Activated CD8-positive, alpha-beta T cell treated with anti-CD3 and anti-CD28 coated beads, Interleukin-2, amount 10 ng/mL, durations not matched to agents 7 days and 5 days (primary cell): ENCODE measurements at places on chromosomes 2 and 18.
A peak's percentile ranks its signal among the peaks of the same experiment; 100 is the strongest.

GRCh38 chr2:127401757-127402695, 14.3 kb upstream of the MAP3K2 start:
- no peaks in the 10 kb centered on the region for H3K36me3 ChIP-seq
- no peak overlapping the region for H3K4me3 ChIP-seq
- peaks cover 7% of the 10 kb centered on the region for H3K27me3 ChIP-seq
- H3K4me1 ChIP-seq, result peaks cover 13% of the 10 kb centered on the region
- DNase-seq, result no peak
- no peak overlapping the region for H3K27ac ChIP-seq

- peak; percentile 50 for DNase-seq
- H3K27ac ChIP-seq, result peak overlapping the region; percentile 88
- no peaks in the 10 kb centered on the region for H3K27me3 ChIP-seq
- H3K4me1 ChIP-seq, result peaks cover 55% of the 10 kb centered on the region
- peak overlapping the region; percentile 54 for H3K4me3 ChIP-seq
Measured at GRCh38 chr2:102367331-102367971, 11.9 kb downstream of the IL18R1 start.

GRCh38 chr2:30694286-30695055, 112.8 kb downstream of the CAPN13 start:
- no peaks in the 10 kb centered on the region for H3K36me3 ChIP-seq
- H3K4me3 ChIP-seq, result no peak overlapping the region
- H3K27ac ChIP-seq, result no peak overlapping the region
- peak; percentile 4 for DNase-seq
- H3K4me1 ChIP-seq, result no peaks in the 10 kb centered on the region
- peaks cover 2% of the 10 kb centered on the region for H3K27me3 ChIP-seq

- H3K36me3 ChIP-seq, result no peaks in the 10 kb centered on the region
Measured at GRCh38 chr18:600107-600506, 3.3 kb downstream of the CLUL1 start.

DNA sequence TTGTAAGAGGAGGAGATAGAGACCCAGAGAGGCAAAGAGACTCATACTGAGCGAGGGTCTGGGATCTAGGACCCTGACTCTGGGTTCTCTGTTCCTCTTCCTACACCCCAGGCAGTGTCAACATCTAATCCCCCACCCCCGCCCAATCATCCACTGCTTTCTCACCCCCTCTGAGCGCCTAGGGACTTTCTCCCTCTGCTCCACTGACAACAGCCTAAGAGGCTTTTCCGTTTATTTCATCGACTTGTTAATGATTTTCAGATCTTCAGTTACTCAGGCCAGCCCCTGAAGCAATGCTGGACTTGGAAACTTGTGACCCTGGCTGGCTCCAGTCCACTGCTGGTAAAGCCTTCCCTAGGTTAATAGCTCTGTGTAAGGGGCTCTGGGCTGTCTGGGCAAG, 65.1 kb downstream of the TFCP2L1 start:
- peaks cover 3% of the 10 kb centered on the region for H3K27me3 ChIP-seq
- no peaks in the 10 kb centered on the region for H3K36me3 ChIP-seq
- no peak for DNase-seq
- H3K4me3 ChIP-seq, result no peak overlapping the region

DNA sequence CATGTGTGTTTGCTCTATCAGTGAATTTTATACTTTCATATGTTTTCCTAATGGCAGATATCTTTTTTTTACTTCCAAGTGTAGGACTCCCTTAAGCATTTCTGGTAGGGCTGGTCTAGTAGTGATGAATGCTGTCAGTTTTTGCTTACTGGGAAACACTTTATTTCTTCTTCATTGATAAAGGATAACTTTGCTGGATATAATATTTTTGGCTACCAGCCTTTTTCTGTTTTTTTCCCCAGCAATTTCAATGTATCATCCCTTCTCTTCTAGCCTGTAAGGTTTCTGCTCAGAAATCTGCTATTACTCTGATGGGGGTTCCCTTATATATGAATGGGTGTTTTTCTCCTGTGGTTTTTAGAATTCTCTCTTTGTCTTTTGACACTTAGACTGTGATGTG, 980.6 kb upstream of the PIK3C3 start:
- no peaks in the 10 kb centered on the region for H3K4me1 ChIP-seq
- H3K27me3 ChIP-seq, result no peaks in the 10 kb centered on the region
- no peak overlapping the region for H3K27ac ChIP-seq
- no peak for DNase-seq
- no peaks in the 10 kb centered on the region for H3K36me3 ChIP-seq
- H3K4me3 ChIP-seq, result no peak overlapping the region

GRCh38 chr2:131035826-131036231, 57.4 kb downstream of the FAM168B start:
- no peak overlapping the region for H3K4me3 ChIP-seq
- peaks cover 29% of the 10 kb centered on the region for H3K27me3 ChIP-seq
- H3K27ac ChIP-seq, result no peak overlapping the region
- peaks cover 7% of the 10 kb centered on the region for H3K36me3 ChIP-seq

DNA sequence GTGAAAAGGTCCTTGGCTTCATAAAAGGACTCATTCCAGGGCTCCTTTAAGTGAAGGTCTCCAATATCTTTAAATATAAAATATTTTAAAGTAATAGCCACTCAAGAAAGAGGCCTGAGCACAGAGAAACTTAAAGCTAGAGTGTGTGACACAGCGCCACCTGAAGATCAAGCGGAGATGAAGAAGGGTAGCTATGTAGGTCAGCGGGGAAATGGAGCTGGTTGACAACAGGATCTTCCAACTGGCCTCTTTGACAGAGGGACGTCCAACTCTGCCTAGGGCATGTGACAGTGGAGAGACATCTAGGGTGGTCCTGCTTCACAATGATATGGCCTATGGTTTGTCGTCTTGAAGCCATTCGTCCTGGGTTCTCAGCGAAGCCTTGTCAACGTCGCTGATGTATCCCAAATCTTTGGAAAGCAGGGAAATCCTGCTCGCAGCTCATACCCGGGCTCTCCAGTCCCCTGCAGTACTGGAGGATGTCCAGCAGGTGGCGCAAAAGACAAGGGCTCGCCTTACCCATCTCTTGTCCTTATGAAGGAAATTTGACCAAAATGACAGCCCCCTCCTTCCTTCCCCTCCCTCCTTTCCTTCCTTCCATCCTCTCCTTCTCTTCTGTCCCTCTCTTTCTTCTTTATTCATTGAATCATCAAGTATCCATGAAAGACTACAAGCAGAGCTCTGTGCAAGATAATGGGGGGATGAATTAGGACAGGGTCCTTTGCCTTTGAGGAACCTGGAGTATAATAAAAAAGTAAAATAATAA, 59.6 kb downstream of the LONRF2 start:
- no peak overlapping the region for H3K4me3 ChIP-seq
- no peaks in the 10 kb centered on the region for H3K36me3 ChIP-seq
- no peaks in the 10 kb centered on the region for H3K27me3 ChIP-seq
- peaks cover 2% of the 10 kb centered on the region for H3K4me1 ChIP-seq
- peak; percentile 72 for DNase-seq

- no peaks in the 10 kb centered on the region for H3K27me3 ChIP-seq
- H3K4me3 ChIP-seq, result no peak overlapping the region
- H3K4me1 ChIP-seq, result peaks cover 2% of the 10 kb centered on the region
- DNase-seq, result no peak
Measured at GRCh38 chr2:190812506-190813294, 67.9 kb upstream of the GLS start.

GRCh38 chr18:54233228-54233625, 8.8 kb upstream of the MBD2 start:
- H3K36me3 ChIP-seq, result no peaks in the 10 kb centered on the region
- H3K27ac ChIP-seq, result no peak overlapping the region
- peaks cover 17% of the 10 kb centered on the region for H3K27me3 ChIP-seq
- no peak overlapping the region for H3K4me3 ChIP-seq

DNA sequence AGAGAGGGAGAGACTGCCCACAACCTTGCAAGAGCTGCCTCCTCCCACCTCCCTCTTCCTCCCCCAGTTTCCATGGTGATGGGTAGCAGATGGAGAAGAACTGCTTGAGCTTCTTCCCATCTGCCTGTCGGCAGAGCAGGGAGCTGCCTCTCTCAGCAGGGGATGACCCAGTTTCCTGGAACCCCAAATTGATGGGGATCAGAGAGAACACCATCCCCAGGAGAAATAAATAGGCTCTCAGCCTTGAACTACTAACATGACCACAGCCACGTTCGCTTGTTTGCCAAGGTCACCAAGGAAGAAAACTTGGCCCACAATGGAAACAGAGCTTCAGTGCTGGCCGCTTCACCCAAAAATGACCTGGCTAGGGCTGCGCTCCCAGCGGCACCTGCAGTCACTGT, 82.2 kb downstream of the ADD2 start:
- no peaks in the 10 kb centered on the region for H3K27me3 ChIP-seq
- no peak overlapping the region for H3K4me3 ChIP-seq
- DNase-seq, result no peak
- H3K36me3 ChIP-seq, result no peaks in the 10 kb centered on the region
- no peak overlapping the region for H3K27ac ChIP-seq

DNA sequence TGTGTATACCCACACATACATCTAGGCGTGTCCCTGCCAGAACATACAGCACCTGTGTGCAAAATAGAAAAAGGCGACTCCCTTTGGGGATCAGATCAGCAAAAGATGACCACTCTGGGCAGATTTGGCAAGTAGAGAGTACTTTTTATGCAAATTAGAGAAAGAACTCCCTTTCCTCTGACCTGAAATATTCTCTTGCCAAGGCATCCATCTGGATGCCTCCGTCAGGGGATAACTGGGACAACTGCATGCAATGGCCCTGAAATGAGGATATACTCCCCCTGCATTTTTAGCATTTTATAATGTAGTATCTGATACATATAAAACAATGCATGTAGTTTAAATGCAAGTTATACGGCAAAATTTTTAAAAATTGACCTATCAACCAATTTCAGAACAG, 247.7 kb downstream of the ICOS start:
- peaks cover 12% of the 10 kb centered on the region for H3K4me1 ChIP-seq
- H3K4me3 ChIP-seq, result no peak overlapping the region
- H3K36me3 ChIP-seq, result no peaks in the 10 kb centered on the region
- no peak for DNase-seq

DNA sequence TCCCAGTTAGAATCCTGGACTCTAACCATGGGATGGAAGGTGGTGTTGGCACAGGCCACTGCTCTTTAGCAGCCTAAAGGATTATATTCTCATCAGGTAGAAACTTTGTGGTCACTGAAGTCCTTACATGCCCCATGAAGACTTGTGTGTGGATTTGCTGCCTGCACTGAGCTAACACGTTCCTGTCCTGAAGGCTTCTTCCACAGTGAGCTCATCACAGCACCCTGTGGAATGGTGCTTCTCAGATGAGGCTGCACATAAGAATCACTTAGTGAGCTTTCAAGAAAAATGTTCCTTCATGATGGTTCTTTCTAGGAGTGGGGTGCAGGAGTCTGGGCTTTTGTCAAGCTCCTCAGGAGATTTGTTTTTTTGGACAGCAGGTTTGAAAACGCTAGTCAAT, 26.8 kb downstream of the STAMBP start:
- no peak overlapping the region for H3K27ac ChIP-seq
- no peak for DNase-seq
- H3K4me1 ChIP-seq, result peaks cover 3% of the 10 kb centered on the region
- H3K36me3 ChIP-seq, result peaks cover 45% of the 10 kb centered on the region

DNA sequence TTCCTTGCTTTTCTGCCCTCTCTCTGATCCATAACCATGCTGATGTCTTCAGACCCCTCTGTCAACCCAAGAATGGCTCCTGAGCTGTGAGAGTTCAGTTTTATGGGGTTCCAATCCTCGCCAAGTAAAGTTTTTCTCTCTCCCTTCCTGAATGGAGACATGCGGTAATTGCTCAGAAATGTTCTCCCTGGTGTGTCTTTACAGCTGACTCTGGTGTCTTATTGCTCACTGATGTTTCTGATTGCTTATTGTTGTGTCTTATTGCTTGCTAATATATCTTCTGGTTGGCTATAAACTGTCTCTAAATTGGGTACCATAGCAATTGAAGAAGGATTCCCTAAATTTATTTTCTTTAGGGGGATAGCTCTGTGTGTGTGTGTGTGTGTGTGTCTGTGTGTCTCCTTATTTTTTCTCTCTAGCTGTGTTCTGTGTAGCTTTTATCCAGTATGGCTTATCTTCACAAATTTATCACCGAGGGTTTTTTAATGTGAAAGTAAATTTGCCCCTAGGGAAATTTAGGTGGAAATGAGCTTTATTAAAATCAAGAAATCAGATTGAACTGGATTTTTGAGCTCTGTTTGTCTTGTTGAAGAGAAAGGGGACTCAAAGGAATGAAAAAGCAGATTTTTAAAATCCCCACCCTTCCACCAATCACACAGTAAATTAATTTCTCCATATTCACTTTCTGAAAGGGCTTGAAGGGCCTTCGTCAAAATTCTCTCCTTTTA, 19.5 kb downstream of the MGAT5 start:
- H3K36me3 ChIP-seq, result peaks cover 56% of the 10 kb centered on the region
- H3K4me1 ChIP-seq, result peaks cover 36% of the 10 kb centered on the region
- no peak overlapping the region for H3K4me3 ChIP-seq
- no peak for DNase-seq
- no peaks in the 10 kb centered on the region for H3K27me3 ChIP-seq
- H3K27ac ChIP-seq, result no peak overlapping the region

DNA sequence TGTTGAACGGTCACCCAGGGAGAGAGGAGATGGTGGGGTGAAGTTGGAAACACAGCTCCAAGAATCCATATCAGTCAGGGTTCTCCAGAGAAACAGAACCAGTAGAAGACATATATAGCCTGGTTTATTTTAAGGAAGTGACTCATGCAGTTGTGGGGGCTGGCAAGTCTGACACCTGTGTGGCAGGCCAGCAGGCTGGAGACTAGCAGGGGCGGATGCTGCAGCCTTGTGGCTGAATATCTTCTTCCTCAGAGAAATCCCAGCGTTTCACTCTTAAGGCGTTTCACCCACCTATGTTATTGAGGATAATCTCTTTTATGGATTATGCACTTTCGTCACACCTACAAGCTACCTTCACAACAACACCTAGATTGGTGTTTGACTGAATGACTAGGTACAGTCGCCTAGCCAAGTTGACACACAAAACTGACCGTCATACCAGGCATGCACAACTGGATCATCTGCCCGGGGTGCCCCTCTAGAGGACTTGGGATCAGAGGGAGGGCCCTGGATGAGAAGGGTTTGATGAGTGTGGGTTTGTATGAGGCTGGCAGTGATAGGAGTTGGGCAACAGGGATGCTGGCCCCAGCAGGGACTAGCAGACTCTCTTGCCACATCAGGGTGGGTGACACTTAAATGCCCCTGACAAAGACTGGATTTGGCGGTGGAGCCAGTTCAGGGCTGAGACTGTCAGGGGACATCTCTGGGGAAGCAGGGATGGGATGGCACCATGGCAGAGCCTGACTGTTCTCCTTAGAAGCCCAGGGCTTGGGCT, 23.4 kb downstream of the MROH2A start:
- peak; percentile 48 for DNase-seq
- no peaks in the 10 kb centered on the region for H3K36me3 ChIP-seq
- H3K27ac ChIP-seq, result no peak overlapping the region
- peaks cover 5% of the 10 kb centered on the region for H3K4me1 ChIP-seq

- H3K4me1 ChIP-seq, result no peaks in the 10 kb centered on the region
- H3K4me3 ChIP-seq, result no peak overlapping the region
- peaks cover 8% of the 10 kb centered on the region for H3K27me3 ChIP-seq
- H3K36me3 ChIP-seq, result no peaks in the 10 kb centered on the region
- no peak overlapping the region for H3K27ac ChIP-seq
Measured at GRCh38 chr18:45248240-45248903, 366.9 kb upstream of the SLC14A2 start.

- H3K27me3 ChIP-seq, result peaks cover 3% of the 10 kb centered on the region
- DNase-seq, result no peak
- H3K4me1 ChIP-seq, result no peaks in the 10 kb centered on the region
- H3K36me3 ChIP-seq, result no peaks in the 10 kb centered on the region
Measured at GRCh38 chr2:120861191-120861575, 125.5 kb downstream of the GLI2 start.
